ENCODE measurements at places on chromosomes 7 and 10.

GRCh38 chr7:89200758-89201157 is 405.2 kb upstream of the TEX47 start:
- no peak for DNase-seq

DNA sequence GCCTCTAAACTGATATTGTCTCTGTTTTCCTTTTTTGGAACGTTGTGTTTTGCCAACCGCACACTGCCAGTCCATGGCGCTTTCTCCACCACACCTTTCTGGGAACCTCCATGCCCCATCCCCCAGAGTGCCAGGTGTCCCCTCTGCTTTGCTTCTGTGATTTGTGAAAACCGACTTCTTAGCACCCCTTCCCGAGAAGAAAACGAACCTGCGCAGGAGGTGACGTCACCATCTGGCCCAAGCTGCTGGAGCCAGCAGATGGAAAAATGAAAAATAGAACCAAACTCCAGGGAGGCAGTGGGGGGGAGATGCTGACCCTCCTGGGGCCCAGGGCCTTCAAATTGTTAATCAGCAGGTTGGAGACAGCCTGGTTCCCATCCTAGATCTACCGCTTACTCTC is 103.8 kb downstream of the HTR5A start:
- no peak for DNase-seq

GRCh38 chr7:80847895-80848294 is 71.0 kb downstream of the SEMA3C start:
- DNase-seq = no peak

- DNase-seq = no peak
Measured at GRCh38 chr10:103333934-103334520, 16.9 kb downstream of the PCGF6 start.

DNA sequence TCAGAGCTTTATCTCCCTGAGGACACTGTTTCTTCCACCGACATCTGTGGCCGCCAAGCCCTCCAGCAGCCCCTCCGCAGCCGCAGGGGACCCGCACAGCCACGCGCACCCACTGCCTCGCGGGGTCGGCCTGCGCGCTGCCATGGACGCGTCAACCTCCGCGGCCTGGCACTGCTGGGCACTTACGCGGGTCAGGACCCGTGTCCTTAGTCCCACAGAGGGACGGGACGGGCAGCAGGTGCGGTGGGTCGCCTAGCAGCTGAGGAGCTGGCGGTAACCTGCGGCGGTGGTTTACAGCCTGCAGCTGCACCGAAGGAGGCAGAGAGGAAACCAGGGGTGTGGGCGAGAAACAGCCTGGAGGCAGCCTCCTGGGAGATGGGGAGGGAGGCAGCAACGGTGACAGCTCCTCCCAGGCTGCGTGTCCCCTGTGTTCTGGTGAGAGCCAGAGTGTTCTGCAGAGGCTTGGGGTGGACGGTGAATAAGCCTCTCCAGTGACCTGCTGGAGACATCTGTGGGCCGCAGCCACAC is 61.3 kb downstream of the SEC61G start:
- no peak for DNase-seq

DNA sequence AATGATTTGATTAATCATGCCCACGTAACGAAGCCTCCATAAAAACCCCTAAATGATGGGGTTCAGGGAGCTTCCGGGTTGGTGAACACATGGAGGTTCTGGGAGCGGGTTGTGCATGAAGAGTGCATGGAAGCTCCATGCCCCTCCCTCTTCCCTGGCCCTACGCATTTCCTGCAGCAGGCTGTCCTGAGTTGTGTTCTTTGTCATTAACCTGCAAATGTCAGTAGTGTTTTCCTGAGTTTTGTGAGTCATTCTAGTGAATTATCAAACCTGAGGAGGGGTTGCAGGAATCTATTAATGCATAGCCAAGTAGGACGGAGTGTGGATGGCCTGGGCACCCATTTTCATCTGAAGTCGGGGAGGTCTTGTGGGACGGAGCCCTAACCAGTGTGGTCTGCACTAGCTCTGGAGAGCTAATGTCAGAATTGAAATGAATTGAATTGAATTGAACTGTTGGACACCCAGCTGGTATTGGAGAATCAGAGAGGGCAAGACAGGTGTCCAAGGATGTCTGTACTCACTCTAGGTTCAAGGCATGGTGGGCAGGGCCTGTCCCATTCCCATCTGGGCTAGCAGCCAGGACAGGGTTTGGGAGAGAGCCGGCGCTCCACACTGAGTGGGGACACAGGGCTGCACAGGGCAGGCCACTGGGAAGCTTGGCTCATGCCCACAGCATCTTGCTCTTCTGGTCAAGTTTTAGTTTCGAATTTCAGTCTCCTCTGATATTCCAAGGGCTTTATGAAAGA is 22.3 kb upstream of the ARHGAP22 start:
- no peak for DNase-seq

GRCh38 chr10:20922033-20922432 is 24.9 kb upstream of the NEBL start:
- no peak for DNase-seq

DNA sequence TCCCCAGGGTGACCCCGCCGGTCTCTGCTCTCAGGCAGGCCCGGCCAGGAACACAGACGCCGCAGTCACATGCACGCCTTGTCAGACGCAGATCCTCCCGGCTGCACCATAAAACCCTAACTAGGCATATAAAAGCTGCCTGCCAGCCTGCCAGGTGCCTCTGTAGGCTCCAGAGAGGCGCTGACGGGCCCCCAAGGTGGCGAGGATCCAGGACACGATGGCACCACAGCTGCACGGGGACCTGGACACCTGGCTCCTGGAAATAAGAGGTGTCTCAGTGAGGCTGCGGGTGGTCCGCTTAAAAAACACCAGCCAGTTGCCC is 21.9 kb upstream of the GDF10 start:
- DNase-seq = no peak
